ENCODE measurements at places on chromosomes 1 and 21.

GRCh38 chr1:185463011-185463410 lies 146.0 kb upstream of the IVNS1ABP start:
- no peak for DNase-seq

DNA sequence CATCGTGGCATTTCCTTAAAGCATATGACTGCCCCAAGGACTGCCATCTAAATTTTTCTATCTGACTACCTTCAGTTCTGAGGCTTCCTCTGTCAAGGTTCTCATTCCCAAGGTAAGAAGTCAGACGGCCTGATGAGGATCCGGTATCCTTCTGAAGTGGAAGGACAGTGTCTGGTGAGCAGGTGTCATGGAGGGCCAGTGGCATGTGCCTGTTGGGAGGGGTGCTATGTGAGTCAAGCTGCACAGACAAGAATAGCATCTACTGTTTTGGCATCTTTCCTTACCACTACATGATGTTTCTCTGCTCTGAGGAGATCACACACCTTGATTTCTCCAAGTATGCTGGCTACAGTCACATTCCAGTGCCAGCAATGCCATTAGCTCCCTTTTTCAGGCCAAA lies 99.6 kb upstream of the RGS1 start:
- DNase-seq = no peak

GRCh38 chr1:53408013-53408754 lies 51.0 kb upstream of the DMRTB1 start:
- no peak for DNase-seq

DNA sequence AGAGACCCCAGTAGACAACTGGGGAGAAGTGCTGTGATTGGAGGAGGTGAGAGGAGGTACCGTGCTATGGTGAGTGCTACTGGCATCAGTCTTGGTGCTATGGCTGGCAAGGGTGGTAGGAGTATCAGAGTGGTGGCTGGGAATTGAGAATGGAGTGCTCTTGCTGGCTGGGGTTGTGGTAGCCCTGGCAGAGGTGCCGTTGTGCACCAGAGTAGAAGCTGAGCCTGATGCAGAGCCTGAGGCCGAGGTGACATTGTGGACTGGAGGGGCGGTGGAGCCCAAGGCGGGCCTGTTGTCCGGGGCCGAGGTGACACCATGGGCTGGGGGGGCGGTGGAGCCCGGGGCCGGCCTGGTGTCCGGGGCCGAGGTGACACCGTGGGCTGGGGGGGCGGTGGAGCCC lies 14.6 kb downstream of the TRIM46 start:
- DNase-seq = no peak

DNA sequence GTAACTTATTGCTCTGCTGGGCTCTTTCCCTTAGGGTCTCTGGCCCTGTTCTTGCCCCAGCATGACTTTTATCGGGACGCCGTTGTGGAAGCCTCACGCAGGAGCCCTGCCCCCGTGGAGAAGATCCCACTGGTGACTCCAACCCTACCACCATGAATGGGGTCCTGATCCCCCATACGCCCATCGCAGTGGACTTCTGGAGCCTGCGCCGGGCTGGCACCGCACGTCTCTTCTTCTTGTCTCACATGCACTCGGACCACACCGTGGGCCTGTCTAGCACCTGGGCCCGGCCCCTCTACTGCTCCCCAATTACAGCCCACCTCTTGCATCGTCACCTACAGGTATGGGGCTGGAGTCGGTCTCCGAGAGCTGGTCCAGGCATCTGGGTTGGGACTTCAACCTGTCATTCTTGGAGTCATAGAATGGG lies 322 bp downstream of the DCLRE1B start:
- peak; percentile 38 for DNase-seq

DNA sequence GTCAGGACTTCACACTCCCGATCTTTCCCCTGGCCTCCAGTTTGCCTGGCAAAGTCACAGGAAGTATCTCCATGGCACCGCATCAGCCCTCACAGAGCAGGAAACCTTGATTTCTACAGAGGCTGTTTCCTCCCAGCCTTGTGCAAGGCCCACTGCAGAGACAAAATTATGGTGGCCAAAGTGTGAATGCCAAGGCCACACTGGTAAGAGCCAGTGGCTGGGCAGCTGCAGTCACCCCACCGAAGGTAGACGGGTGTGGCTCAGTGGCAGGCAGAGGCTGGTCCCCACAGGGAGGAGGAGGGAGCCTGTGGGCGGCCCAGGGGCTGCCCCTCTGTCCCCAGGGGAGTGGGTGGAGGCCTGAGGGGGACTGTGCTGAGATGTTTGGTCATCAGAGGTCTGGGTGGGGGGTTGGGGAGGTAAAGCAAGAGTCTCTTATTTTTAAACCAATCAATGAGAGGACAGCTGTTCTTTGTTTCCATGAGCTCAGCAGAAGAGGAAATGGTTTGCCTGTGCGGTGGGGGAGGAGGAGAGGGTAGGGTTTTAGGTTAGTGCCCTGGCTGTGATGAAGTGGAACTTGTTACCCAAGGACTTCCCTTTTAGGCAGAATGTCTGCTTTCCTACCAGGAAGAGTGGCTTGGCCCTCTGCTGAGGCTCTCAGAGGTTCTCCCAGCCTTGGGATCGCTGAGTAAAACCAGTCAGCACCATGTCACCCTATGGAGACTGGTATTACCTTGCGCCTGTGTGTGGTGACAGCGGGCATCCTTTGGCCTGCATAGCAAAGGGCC lies 18.0 kb upstream of the BTG2 start:
- DNase-seq = peak; percentile 81

GRCh38 chr1:220880362-220880670 lies 1.1 kb downstream of the HLX start:
- DNase-seq = no peak

- no peak for DNase-seq
Measured at GRCh38 chr1:177632923-177633615, 336.8 kb downstream of the SEC16B start.

DNA sequence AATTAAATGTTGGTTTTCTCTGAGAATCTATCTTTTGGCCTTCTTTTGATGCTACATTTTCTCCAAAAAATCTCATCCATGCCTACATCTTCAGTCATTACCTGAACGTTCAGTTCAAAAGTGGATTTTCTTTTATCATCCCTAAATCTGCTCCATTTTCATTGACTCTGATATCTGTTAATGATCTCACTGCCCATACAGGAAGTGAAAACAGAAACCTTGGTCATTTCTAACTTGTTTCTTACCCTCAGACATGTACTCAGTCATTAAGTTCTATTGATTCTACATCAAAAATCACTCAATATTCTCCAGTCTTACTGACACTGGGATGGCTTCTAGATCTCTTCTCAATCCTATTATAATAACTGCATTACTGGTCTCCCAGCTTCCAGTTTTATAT lies 22.7 kb downstream of the PRKACB start:
- no peak for DNase-seq

- DNase-seq = peak; percentile 36
Measured at GRCh38 chr1:2468041-2468472, 8.0 kb upstream of the PLCH2 start.

GRCh38 chr1:156516821-156517220 lies 16.2 kb upstream of the MEF2D start:
- no peak for DNase-seq

- DNase-seq = no peak
Measured at GRCh38 chr21:45087022-45087823, 12.8 kb downstream of the ADARB1 start.

DNA sequence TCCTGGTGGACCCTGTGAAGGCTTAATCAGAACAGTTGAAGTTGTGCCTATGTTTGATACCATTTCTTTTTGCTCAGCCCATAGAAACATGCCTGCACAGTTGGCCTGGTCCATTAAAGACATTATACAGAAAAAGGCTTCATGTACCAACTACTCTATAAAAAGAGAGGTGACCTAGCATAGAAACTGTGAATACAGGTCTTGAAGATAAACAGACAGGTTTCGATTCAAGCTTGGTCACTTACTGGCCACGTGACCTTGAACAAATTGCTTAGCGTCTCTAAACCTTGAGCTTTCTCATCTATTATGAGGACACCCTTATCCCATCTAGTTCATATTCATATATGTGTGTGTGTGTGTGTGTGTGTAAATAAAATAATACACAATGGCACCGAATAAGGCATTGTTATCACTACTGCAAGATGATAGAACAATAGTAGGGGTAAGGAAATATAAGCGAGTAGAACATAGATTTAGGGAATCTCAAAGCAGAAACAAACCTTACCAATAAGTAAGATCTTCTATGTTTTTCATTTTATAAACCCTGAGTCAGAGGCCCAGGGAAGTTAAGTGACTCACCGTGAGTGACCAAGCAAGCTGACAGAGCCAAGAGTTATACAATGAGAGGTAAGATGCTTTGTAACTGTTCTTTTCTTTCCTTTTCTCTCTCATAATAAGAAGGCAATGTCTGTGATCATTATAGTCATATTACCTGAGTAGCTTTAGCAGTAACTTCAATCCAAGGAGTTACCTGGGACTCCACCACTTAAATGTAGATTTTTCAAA lies 476.8 kb upstream of the DEPDC1 start:
- DNase-seq = no peak

GRCh38 chr1:57894315-57894714 lies 470.5 kb upstream of the DAB1 start:
- no peak for DNase-seq

GRCh38 chr21:41446586-41446985 lies 20.5 kb downstream of the MX1 start:
- no peak for DNase-seq
